ENCODE measurements at places on chromosomes 12 and 14.

- DNase-seq: no peak
Observed at GRCh38 chr14:38168416-38168815, 39.3 kb upstream of the SSTR1 start.

DNA sequence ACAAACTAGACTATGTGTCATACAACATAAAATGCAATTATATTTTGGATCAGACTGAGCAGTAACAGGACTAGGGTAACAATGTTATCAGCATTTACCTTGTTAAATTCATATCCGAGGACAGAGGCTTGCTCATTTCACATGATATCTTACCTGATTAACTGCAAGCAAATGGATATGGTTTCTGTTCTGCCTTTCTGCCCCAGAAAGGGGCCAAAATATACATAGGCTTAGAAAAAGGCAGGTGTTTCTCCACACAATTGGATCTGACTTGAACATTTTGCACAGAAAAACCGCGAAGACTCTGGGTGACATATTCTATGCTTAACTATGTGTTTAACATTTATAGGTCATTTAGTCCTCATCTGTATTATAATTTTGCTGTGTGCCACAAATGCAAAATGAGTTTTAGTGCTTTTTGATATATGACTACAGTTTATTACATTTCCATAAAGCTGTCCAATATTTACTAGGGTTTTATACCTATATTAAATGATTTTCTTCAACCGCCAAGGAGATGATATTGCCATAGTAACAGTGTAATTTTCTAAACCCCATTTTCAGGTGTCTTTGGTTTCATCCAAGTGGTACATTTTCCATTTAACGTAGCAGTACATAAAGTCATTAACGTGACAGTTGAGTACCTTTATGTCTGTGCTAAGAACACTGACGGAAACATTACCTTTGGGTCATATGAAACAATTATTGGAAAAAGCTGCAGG, 249.3 kb upstream of the KRR1 start:
- DNase-seq: no peak

DNA sequence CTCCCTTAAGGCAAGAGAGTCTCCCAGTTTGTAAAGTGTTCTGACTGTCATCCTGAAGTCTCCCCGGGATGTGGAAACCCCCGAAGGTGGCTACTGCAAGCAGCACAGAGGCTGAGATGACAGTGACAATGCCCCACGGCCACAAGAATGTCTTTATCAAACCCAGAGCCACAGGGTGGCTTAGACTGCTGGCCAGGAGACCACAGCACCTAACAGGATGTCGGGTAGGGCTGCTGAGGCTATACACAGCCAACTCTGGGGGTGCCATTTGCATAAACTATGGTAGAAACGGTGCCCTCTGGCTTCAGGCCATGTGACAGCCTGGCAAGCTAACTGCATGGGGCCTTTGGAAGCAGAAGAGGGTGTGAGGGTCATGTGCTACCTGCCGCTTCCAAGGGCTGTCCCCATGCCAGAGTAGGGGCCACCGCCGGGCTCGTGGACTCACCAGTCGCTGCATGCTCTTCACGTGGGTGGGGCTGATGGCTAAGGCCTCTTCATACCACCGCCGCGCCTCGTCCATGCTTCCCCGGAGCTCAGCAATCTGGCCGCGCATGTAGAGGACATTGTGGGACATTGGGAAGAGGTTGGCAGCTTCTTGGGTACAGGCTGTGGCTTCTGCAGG, 180.9 kb downstream of the CALM1 start:
- no peak for DNase-seq

GRCh38 chr12:128853600-128854197, 421 bp downstream of the GLT1D1 start:
- no peak for DNase-seq

DNA sequence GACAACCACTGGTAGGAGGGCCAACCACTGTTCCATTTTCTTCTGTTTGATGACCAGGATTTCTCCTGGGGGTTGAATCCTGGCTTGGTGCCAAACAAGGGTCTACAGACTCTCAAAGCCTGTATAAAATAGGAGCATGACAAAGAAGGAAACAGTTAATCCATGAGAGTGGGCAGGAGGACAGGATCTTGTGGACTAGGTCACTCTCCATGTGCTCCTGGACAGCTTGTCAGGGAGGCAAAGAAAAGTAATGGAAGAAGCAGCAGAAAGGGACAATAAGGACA, 243.7 kb downstream of the AKAP6 start:
- DNase-seq: no peak

DNA sequence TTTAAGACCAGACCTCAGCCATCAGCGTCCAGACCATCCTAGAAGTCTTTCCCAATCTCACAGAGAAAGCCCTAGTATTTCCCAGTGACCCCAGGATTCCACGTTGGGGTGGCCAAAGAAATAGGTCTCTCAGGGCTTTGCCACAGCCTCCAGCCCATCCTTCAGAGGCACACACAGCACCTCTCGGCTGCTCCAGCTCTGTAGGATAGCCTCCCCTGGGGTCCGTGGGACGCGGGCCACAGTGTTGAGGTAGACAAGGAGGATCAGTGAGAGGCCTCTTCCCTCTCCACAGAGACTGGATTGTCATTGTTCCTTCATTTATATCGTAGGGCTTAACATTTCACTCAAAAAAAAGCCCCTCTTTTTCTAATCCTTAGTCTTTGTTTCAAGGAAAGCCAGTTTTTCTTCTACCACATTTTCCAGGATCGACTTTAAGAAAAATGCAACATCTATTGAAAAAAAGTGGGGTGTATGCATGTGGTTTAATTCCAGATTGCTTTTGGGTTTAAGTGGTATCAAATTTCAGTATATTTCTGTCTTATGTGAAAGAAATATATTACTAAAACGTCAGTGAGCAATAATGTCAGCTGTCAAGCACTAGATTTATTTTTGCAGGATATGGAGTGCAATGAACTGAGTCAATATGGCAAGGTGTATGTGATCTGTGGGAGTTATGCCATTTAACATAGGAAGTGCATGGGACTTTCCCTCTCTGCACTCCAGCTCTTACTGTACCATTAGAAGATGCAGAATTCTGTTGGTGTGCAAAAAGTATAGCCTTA, 187.5 kb downstream of the MSRB3 start:
- DNase-seq: no peak

GRCh38 chr14:32230695-32231280, 27.7 kb upstream of the RNU6-8 start:
- DNase-seq: no peak

Data from activated CD8-positive, alpha-beta T cell treated with anti-CD3 and anti-CD28 coated beads for 36 hours (primary cell).